ENCODE measurements at places on chromosomes 3 and 15. TPM values are rescaled to one million over a fixed set of nuclear protein-coding genes. Genes with fewer than 3 reads are reported as not detected.

The USP3 gene
- total RNA-seq: 39.5 TPM

The CKMT1B gene
- 29.7 TPM for total RNA-seq

DNA sequence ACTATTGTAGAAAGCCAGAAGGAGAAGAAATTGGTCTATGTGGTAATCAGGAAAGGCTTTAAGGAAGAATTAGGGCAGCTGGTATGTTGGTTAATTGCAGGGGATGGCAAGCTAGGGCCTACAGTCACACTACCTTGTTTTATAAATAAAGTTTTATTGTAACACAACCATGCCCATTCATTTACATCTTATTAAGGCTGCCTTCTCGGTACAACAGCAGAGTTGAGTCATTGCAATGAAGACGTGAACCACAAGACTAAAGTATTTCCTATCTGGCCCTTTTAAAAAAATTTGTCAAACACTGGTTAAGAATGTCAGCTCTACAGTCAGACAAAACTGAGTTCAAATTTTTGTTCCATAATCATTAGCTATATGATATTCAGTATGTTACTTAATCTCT, 8.3 kb downstream of the SERPINI1 start:
- DNase-seq: no peak

The SNAP23 gene
- total RNA-seq: 60.9 TPM

GRCh38 chr15:84961114-84961452, 20.6 kb upstream of the PDE8A start:
- no peak for DNase-seq

GRCh38 chr3:90102146-90102545, 994.7 kb downstream of the EPHA3 start:
- DNase-seq: no peak

DNA sequence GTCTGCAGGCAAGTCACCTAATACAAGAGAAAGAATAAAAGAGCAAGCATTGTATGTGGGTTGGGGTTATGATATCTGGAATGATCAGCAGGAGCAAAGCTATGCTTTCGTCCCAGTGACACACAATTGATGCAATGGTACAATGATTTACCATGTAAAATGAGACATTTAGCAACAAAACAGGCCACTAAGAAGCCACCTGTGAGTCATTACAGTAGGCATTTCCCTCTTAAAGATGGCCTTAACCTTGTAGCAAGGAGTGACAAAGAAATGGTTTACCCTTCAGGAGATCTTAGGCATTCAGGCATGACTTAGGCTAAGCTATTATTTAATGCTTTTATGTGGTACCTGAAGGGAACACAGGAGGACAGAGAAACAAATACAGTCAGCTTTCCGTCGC, 373.3 kb upstream of the RBMS3 start:
- DNase-seq: no peak

The DUOX1 gene
- 98.7 TPM for total RNA-seq

The CYP1A1 gene
- total RNA-seq: 1.5 TPM

DNA sequence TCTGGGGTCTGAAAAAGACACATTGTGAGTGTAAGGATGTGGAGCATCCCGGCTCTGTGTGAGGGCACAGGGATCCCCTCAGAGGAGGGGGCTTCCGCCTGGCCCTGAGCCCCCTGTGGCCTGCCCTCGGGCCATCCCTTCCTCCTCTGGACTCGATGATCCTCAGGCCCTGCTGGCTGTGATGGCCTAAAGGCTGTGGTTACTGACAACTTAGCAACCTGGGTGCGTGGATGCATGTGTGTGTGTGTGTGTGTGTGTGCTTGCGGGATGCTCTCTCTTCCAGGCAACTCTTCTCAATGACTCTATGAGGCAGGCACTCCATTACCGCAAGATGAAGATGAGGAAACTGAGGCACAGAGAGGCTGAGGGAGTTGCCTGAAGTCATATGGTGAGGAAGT, 66.0 kb downstream of the ASB7 start:
- no peak for DNase-seq

DNA sequence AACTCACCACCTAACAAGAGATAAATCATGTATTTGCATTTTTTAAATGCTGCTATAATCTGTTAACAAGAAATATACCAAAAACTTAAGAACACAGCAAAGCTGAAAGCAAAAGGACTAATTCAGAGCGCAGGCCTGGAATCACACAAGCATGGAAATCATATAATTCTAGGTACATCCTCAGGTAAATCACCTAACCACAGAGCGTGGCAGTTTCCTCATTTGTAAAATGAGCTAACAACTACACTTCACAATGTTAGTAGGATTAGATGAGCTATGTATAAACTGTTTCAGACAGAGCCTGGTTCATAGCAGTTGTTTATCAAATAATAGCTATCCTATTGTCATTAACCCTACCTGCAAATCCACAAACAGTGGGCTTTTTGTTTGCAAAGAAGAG, 146.4 kb downstream of the ERC2 start:
- no peak for DNase-seq

GRCh38 chr3:176911579-176911978, 285.7 kb downstream of the TBL1XR1 start:
- DNase-seq: no peak

DNA sequence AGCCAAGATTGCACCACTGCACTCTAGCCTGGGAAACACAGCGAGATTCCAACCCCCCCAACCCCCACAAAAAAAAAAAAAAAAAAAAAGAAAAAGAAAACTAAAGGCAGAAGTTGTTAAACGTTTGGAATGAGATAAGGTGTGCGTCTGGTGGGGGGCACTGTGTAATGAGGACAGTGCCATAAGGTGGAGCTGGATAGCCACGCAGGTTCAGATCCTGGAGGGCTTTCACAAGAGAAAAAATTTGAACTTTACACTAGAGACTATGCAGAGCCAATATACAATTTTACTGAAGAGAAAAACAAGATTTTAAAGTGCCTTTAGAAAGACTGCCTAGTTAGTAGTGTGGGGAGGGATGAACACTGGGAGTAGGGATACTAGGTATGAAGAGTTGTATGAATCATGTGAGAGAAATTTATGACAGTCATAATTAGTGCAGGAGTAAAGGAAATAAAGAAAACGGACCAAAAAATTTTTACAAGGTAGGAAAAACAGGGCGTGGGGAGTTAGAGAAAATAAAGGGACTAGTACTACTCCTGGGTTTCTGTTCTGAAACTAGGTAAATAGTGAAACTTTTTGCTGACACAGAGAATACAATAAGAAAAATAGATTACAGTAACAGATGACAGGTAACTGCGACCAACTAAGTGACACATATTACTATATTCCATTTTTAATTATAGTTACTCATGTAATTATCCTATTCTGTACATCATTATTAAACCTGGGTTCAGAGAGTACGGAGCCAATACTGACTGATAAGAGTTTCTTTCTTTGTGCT, 108.1 kb downstream of the PEAK1 start:
- DNase-seq: no peak

DNA sequence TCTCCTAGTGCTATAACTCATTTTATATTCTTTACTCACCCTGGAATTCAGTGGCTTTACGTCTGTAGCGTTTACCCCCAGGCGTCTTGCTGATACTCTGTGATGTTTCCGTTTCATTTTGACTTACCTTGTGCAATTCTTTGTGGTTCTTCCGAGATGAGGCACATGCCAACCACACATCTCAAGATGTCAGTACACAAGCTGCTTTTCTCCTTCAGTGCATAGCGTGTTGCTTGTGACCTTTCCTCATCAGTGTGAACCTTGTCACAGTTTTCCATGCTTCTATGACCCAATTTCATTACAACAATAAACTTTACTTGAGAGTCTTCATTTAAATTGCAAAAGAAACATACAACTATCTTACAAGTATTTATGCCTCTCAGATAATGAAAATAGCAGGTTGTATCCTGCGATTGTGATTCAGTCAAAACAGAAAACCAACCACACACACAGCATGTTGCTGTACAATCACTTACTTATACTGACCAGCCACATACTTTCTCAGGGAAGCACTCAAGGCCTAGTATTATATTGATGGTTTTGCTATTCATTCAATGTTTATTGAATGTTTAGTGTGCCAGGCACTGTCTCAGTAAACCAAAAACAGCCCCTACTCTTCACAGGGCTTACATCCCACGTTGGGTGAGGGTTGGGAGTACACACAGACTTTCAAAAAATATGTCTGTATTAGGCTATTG, 4.6 kb upstream of the TBL1XR1 start:
- no peak for DNase-seq

DNA sequence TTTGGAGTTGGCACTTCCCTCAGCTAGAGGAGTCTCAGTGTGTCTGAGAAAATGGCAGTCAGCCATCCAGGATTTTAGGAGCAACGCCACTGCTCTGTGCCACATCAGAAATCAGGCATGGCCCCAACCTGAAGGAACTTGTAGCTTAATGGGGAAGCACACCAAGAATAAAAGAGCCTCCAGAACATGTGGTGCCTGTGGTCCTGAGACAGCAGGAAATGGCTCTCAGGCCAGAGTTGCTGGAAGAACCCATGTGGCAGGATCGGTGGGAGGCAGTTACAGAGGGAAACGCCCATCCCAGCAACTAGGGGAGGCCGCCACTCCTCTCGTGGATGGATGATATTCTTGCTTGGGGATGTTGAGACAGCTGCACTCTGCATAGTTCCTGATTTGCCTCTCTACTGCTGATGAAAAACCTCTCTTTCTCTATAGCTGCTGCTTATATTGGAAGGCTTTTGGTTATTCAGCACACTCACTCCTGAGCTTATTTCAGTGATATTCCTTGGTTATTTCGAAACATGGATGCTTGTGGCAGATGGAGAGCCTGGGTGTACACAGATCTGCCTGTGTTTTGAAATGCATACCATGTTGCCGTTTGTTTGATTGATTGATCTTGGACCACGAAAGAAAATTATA, 52.4 kb downstream of the KLHL25 start:
- DNase-seq: peak; percentile 80

GRCh38 chr15:29774900-29775299, 47.4 kb downstream of the TJP1 start:
- no peak for DNase-seq

DNA sequence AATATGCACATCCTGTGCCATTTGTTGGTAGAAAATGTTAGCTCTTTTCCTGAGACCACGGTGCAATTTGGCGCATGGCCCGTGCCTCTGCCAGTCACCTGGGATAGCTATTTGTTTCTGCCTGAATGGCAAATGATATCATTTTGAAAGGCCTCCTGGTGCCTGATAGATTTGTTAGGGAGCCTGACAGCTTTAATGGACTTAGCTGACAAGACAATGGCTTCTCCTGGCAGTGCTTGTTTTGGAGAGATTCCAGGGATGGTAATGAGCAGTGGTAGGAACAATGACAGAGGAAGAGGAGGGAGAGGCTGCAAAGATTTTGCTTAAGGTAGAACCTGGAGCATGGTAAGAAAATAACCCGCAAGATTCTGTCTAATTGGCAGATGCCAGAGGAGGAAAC, 268.5 kb downstream of the CLSTN2 start:
- no peak for DNase-seq

DNA sequence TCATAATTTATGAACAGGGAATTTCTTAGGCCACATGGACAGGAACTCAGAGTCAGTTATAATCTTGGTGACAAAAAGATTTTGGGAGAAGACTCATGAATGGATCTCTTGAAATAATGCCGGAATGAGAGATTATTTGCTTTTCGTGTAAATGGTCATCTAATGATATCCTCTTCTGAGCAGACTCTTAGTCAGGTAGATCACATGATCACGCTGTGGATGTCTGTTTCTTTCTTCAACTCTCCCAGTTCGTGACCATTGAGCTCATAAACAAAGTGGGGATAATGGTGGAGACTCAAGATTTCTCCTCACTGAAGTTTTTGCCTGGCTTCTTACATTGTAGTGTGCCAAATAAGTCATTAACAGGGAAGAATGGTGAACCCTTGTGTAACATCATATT, 133.1 kb upstream of the CBLB start:
- DNase-seq: no peak

GRCh38 chr3:157793745-157794144, 290.5 kb upstream of the VEPH1 start:
- no peak for DNase-seq

The OIP5 gene
- total RNA-seq: not detected

DNA sequence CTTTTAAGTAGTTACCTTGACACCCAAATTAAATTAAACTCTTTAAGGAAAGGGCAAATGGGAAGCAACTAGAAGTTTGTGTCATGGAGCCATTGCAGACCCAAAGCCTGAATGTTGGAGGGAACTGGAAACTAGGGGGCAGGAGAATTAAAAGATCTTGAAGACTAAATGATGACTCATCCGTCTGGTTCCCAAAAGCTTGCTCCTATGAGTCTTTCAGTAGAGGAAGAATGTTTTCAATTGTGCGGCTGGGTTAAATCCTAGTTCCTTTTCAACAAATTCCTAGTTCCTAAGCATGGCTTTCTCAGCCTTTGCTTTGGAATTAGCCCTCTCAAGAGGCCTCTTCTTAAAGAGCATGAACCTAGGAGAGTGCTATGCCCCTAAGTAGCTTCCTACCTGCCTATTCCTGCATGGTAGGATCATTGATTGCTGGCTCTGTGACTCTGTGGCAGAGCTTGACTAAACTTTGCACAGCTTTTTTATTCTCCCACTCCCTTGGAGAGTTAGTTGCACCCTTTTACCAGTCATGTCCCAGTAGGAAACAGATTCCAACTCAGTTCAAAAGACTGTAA, 17.7 kb downstream of the CLEC3B start:
- DNase-seq: no peak

DNA sequence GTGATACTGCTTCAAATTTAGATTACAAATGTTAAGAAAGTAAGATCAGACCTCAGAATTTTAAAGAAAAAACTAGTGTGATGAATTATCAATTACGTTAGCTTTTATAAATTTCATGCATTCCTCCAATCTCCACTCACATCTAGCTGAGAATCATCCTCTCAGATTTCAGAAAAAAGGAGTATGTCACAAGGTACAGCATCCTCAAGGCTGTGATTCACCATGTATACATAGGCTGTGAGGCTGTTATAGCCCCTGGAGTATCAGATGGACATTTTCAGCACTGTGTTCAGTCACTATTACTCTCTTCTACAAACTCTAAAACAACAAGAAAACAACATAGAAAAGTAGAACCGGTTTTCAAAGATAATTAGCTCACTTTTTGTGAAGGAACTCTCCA, 214.4 kb downstream of the PCCB start:
- DNase-seq: no peak

DNA sequence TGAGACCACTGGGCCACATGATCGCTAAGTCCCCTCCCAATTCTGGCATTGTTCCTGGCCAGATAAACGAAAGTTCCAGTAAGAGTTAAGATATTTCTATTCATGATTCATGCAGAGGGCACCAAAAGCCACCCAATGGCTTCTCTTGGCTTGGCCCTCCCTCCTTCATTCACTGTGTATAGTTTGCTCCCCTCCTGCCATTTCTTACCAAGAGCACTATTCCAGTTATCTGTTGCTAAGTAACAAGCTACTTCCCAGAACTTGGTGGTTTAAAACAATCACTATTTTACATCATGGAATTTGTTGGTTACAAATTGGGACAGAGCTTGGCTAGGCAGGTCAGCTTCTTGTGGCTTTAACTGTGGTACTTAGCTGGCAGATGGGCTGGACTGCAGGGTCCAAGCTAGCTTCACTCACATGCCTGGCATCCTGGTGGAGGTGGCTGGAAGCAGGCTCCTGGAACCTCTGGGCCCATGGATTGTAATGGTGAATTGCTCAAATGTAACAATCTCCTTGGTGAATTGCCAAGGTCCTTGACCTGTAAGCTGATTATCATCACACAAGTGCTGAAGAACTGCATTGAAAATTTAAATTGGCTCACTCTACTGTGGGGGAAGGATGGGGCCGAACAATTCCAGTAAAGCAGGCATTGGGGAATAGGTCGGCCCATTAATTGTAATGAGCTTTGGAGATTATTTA, 16.6 kb downstream of the EAF1 start:
- no peak for DNase-seq

- no peak for DNase-seq
These were observed 708.3 kb downstream of the FHIT start for GRCh38 chr3:60542995-60543394.
